ENCODE measurements at places on chromosomes 6 and 20.

- no peak for DNase-seq
These were observed at the start of gene GJA1 for GRCh38 chr6:121435444-121436069. Gene GJA1 (plus strand): TSS chr6:121435646. CDS start chr6:121446848, 11,202 bp downstream.

DNA sequence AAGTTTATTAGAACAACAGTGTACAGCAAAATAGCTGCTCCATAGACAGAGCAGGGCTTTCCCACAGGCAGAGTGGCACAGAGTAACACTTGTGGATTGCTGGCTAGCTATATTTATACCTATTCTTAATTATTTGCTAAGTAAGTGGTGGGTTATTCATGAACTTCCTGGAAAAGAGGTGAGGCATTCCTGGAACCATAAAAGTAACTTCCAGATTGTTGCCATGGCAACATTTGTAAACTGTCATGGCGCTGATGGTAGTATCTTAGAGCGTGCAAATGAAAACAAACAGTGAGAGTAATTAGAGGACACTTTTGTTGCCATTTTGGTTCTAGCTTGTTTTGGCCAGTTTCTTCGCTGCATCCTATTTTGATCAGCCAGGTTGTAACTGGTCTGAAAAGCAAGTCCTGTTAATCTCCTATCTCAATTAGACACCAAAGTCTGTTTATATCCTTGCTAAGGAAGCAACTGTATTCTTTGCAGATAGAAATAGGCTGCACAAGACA lies 23.9 kb downstream of the DEFB114 start:
- no peak for DNase-seq

- peak; percentile 70 for DNase-seq
These were observed 209.0 kb upstream of the ECI2 start for GRCh38 chr6:4344317-4344899.

DNA sequence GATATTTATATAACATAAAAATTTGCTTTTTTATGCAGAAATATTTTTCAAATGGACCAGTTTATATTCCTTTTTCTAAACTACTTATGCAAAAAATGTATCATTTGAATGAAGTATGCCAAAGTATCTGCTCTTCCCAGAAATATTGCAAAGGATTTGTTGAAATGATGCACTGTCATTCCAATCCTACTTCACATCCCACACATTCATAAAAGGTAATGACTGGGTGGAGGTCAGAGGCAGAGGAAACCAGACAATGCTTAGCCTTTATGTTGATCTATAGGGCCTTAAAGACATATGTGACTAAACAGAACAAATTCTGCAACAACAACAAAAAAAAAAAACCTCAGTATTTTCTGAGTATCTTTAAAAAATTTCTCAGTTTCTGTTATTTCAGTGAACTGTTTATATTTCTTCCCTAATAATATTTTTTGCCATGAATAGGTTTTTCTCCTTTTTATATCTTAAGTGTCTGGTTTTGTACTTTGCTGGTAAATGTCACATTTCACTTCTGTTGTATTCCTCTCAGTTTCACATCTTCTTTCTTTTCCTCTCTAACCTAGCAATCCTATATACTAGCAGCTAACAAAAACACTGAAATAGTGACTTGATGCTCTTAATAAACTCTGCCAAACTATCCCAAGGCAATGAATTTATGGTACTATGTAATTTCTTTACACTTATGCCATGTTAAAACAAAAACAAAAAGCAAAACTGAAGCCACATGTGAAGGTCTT lies 374.1 kb downstream of the BCKDHB start:
- DNase-seq, result no peak

GRCh38 chr20:458776-459175 lies 3.6 kb downstream of the TBC1D20 start:
- DNase-seq, result no peak

All from esophagus muscularis mucosa (tissue), 4 donors.